Lower lobe of right lung (tissue), 2 donors: ENCODE measurements at places on chromosomes 3 and 15. TPM values are rescaled to one million over a fixed set of nuclear protein-coding genes. Genes with fewer than 3 reads are reported as not detected.

Gene SERPINI2
- total RNA-seq = 2.3 TPM

Gene FMN1
- 38.8 TPM for total RNA-seq

Gene FAIM
- 12.3 TPM for total RNA-seq

Gene REC114
- total RNA-seq = not detected

Gene FETUB
- total RNA-seq = not detected

Gene LRCH3
- total RNA-seq = 35.7 TPM

Gene XCR1
- 0.32 TPM for total RNA-seq

Gene DAZL
- not detected for total RNA-seq

Gene TM4SF1
- 146 TPM for total RNA-seq

Gene FBXO40
- 0.09 TPM for total RNA-seq

GRCh38 chr3:155047672-155048071 lies 32.4 kb upstream of the MME start:
- no peaks in the 10 kb centered on the region for H3K4me1 ChIP-seq
- H3K27ac ChIP-seq = no peak overlapping the region
- no peaks in the 10 kb centered on the region for H3K27me3 ChIP-seq
- no peak overlapping the region for H3K4me3 ChIP-seq
- no peak for DNase-seq
- H3K36me3 ChIP-seq = no peaks in the 10 kb centered on the region

DNA sequence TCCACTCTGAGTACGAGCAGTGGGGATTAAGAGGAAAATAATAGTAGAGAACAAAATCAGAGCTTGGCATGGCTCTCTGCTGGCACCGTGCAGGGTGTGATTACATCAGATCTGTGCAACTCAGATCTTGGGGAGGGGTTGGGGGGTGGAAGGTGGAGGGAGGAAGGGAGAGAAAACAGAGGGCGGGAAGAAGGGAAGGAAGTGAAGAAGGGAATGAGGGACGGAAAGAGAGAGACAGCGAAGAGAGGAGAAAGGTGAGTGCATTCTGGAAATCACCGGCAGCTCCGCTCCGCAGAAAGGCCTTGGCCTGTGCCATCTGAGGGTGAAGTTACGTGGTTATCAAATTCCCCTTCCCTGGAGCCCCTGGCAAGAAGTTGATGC lies 31.0 kb upstream of the ADAMTS17 start:
- H3K4me3 ChIP-seq = peak overlapping the region; percentile 47
- peaks cover 12% of the 10 kb centered on the region for H3K27me3 ChIP-seq
- H3K36me3 ChIP-seq = no peaks in the 10 kb centered on the region
- H3K4me1 ChIP-seq = no peaks in the 10 kb centered on the region
- no peak for DNase-seq
- H3K27ac ChIP-seq = no peak overlapping the region

DNA sequence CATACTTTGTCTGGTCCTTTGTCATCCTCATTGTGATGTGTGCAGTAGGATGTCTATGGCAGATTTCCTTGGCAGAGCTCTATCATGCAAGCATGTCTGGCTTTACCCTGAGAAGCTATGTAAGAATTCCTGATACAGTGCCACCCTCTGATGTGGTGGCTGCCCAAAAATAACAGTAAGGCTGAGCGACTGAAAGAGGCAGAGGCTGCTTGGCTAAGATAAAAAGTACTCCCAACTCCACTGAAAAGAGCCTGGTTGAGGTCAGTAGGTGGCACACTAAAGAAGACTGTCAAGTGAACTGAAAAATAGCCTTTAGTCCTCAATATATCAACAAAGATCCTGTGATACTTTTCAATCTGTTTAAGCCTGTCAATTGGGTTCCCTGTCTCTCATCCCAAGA lies 31.7 kb downstream of the BTLA start:
- no peak for DNase-seq
- H3K36me3 ChIP-seq = no peaks in the 10 kb centered on the region
- H3K27ac ChIP-seq = no peak overlapping the region
- no peaks in the 10 kb centered on the region for H3K27me3 ChIP-seq
- H3K4me3 ChIP-seq = no peak overlapping the region
- H3K4me1 ChIP-seq = peaks cover 22% of the 10 kb centered on the region

GRCh38 chr15:65339920-65340319 lies 35.4 kb downstream of the RNU5B-1 start:
- H3K4me3 ChIP-seq = no peak overlapping the region
- no peaks in the 10 kb centered on the region for H3K36me3 ChIP-seq
- no peaks in the 10 kb centered on the region for H3K4me1 ChIP-seq
- H3K27ac ChIP-seq = no peak overlapping the region

DNA sequence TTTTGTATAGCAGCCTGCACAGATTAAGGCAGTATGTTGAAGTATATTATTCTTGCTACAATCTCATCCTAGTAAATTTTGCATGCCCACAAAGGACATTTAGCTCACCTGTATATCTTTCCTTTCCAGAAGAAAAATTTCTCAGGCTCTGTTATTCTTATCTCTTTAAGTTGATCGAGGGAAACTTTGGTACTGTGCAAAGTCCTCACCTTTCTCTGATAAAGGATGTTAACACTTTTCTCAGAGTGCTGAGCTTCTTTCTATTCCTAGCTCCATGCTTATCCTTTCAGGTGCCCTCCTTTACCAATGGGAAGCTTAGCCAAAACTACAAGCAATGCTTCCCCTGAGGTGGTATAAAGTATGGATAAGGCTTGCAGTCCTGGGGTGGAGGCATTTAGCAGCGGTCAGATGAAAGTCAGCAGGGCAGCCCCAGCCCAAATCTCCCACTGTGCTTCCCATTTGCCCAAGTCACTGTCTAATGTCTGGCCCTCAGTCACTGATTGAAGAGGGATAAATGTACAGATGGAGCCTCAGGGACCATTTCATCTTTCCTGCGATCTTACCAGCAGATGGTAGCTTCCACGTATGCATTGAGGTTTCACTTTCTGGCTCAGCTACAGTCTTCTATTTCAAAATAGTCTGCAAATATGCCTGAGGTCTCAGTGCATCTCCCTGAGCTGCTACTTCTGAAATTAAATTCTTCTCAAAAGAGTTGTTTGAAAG lies 127.8 kb upstream of the P2RY1 start:
- H3K27ac ChIP-seq = no peak overlapping the region
- H3K27me3 ChIP-seq = no peaks in the 10 kb centered on the region
- no peaks in the 10 kb centered on the region for H3K4me1 ChIP-seq
- no peak for DNase-seq
- no peaks in the 10 kb centered on the region for H3K36me3 ChIP-seq

GRCh38 chr3:71180524-71180923 lies 403.0 kb downstream of the FOXP1 start:
- peaks cover 6% of the 10 kb centered on the region for H3K4me1 ChIP-seq
- no peak overlapping the region for H3K27ac ChIP-seq
- DNase-seq = no peak
- no peaks in the 10 kb centered on the region for H3K36me3 ChIP-seq
- H3K4me3 ChIP-seq = no peak overlapping the region
- no peaks in the 10 kb centered on the region for H3K27me3 ChIP-seq

GRCh38 chr3:75294124-75294523 lies 370.0 kb upstream of the FRG2C start:
- peaks cover 4% of the 10 kb centered on the region for H3K27me3 ChIP-seq
- H3K4me3 ChIP-seq = no peak overlapping the region
- no peaks in the 10 kb centered on the region for H3K36me3 ChIP-seq
- DNase-seq = peak; percentile 49
- H3K27ac ChIP-seq = no peak overlapping the region
- no peaks in the 10 kb centered on the region for H3K4me1 ChIP-seq

DNA sequence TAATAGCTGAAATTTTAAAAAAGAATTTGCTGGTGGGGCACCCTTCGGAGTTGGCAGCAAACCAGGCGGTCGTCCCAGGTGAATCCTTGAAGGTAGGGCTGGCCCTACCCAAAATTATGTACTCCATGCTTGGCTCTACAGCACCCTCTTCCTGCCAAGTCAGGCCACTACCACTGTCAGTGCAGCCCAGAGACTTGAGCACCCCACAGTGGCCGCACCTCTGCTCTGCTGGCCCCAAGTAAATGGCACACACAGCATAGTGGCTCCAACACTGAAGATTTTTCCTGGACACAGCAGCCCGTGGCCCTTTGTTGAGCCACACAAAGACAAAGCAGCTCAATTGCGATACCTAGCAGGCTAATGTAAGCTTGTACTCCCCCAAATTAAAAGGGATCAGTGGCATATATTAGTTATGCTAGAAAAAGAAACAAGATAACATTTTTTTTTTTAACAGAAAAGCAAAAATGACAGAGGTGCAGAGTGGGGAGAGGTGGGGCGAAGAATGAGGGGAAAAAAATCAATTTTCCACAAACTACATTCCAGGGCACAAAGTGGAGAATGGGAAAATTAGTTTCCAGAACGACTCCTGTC lies 250.5 kb downstream of the UACA start:
- peak; percentile 73 for DNase-seq
- no peak overlapping the region for H3K4me3 ChIP-seq
- H3K27me3 ChIP-seq = no peaks in the 10 kb centered on the region
- H3K36me3 ChIP-seq = no peaks in the 10 kb centered on the region
- H3K4me1 ChIP-seq = peaks cover 14% of the 10 kb centered on the region

DNA sequence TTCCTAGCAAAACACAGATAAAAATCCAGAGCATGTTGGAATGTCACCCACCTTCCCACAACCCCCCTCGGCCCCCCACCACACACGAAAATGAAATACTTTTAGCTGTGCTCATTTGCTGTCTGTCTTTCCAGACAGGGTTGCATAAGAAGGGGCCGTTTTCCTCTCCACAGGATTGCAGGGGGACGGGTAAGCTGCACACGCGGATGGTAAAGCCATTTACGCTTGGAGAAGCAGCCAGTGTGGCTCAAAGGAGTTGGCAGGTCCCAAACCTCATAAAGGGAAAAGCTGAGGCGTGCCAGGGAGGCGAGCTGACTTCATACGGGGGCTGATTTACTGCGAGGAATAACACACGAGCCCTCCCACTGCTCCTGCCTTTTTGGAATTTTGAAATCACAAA lies 47.4 kb upstream of the ITGA11 start:
- H3K4me1 ChIP-seq = no peaks in the 10 kb centered on the region
- no peaks in the 10 kb centered on the region for H3K36me3 ChIP-seq
- DNase-seq = no peak

DNA sequence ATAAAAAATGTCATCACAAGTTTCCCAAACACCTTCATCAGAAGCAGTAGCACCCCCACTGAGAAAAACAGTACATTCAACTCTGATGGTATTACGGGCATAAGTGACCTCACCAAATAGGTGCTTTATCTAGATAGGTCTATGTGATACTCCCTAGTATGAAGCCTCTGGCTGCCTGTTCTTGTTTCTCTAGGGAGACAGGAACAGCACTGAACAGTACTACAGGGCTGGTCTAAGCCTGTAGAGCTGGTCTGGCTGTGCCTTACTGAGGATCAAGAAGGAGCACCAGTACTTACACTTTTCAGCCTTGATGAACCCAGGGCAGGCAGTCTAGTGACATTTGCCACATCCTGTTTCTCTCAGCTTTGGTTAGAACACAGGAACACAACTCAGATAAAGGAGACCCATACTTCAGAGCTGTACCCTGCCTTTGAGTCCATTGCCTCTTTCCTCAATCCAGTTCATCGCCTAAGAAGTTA lies 35.9 kb downstream of the OXNAD1 start:
- no peaks in the 10 kb centered on the region for H3K27me3 ChIP-seq
- H3K36me3 ChIP-seq = peaks cover 15% of the 10 kb centered on the region
- H3K27ac ChIP-seq = peak overlapping the region; percentile 39
